Aorta (tissue), 5 donors: ENCODE measurements at places on chromosomes 5 and 9.

DNA sequence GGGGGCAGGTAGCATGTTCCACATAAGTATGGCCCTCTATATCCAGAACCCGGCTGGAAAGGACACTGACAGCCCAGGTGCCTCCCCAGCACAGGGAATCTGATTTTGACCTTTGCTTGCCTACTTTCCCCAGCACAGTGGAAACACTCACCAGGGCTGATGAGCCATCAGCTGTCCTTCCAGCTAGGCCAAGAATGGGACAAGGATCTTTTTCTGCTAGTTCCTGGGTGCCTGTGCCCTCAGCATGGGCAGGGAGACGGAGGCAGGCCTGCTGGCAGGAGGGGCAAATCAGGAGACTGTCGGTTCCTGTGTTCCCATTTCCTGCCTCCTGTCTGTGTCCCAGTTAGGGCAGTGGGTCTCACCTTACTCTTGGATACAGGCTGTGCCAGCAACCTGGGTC lies 1.1 kb downstream of the CYFIP2 start:
- DNase-seq = no peak

DNA sequence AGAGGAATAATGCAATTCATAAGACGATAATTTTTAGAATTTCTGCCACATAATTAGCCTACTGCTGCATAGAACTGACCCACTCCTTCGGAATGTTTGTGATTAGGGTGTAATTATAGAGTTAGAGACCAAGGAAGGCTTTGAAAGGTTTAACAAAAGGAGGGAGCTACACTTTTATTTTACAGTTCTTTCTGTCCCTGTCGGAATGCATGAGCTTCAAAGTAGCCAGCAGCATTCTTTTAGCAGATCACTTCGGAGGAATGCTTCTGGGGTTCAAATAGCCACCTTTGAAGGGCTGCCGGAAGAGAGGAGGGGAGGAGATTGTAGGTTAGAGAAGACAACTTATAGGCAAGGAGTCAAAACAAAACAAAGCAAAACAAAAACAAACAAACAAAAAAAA lies 168.1 kb downstream of the GRIA1 start:
- DNase-seq = no peak

DNA sequence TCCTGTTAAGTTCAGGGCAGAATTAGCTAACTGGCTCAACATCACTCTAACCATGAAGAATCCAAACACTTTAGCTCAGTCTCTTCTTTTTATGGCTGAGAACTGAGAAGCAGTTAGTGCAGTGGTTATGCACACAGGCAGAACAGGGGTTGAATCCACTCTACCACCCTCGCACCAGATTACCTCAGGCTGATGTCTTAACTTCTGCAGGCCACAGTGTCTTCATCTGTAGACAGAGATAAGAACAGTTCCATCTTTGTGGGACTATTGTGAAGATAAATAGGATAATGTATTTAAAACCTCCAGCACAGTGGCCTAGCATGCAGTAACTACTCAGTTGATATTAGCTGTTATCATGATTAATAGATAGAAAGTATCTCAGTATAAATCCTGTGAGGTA lies 54.8 kb downstream of the FAM114A2 start:
- DNase-seq = no peak

GRCh38 chr5:38639377-38640358 lies 83.2 kb upstream of the LIFR start:
- no peak for DNase-seq

- no peak for DNase-seq
These were observed 131.6 kb upstream of the RASA1 start for GRCh38 chr5:87136096-87136495.
